Upper lobe of right lung (tissue), 1 donor: ENCODE measurements at places on chromosomes 12 and 14.

DNA sequence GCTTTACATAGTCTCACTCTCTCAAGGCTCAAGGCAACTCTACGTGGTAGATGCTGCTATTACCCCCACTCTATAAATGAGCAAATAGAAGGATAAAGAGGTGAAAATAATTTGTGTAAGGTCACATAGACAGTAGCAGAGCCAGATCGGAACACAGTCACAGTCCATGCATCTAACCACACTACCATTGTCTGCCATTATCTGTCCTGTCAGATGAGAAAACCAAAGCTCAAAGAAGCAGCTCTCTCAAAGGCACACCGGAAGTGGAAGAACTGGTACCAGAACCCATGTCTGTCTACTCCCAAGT, 134.4 kb upstream of the NUDT4 start:
- DNase-seq: no peak

DNA sequence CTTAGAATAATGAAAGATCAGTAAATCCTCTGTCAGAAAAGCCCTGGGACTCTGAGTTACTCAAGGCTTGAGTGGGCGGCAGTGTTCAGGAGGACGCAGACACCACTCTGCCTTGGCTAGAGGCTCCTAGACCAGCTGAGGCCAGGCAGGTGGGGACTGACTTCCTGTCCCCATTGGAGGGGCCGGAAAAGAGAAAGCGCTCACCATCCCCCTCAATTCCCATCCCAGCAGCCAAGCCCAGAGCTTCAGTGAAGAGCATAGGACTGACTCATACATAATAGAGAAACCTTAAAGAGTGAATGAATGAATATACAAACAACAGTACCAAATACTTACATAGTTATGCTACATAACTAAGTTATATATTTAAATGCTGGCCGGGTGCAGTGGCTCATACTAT, 62.0 kb downstream of the PLEKHG7 start:
- DNase-seq: no peak

GRCh38 chr14:104536942-104537612, 42.5 kb upstream of the C14orf180 start:
- no peak for DNase-seq

GRCh38 chr14:68896132-68896531, 83.0 kb downstream of the ACTN1 start:
- DNase-seq: no peak

GRCh38 chr12:132724506-132725241, 14.0 kb downstream of the PGAM5 start:
- no peak for DNase-seq

DNA sequence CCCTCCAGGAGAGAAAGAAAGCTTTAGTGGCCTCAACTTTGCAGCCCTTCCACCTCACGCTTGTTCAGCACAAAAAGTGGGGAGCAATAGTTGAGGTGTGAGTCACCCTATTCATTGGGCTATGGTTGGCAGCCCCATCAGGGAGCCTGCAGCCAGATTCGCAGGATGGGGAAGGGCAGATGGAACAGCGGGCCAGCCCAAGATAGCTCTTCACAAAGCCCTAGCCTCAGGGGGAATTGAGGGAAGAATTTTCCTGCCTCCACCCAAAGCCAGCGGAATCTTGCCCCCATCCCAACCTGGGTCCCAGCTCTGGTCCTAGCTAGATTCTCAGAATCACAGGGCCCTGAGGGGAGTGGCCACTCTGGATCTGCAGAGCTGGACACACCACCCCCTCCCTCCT, 3.6 kb upstream of the KRT5 start:
- no peak for DNase-seq

- DNase-seq: no peak
These were observed 344.5 kb downstream of the TMTC2 start for GRCh38 chr12:83031196-83031595.

DNA sequence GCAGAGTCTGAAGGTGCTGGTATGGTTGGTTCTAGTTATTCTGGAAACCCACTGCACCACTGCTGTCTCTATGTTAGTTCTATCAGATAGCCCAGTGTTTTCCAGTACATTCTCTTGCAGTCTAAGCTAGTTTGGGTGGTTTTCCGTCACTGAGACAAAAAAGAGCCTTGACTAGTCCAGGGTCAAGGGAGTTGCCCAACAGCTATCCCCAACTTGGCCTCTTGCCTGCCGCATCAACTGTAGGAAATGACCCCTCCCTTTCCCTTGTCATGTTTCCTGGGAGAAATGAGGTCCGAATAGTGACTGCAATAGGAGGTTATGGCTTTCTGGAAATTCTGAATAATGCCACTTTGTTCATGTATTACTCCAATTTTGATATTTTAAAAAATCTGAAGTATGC, 160.4 kb downstream of the EFCAB11 start:
- DNase-seq: no peak

GRCh38 chr12:107105410-107105703, 12.0 kb upstream of the CRY1 start:
- DNase-seq: no peak

GRCh38 chr14:105448706-105449111, 25.9 kb upstream of the CRIP2 start:
- DNase-seq: peak; percentile 84

- DNase-seq: no peak
These were observed 82.1 kb upstream of the BDKRB2 start for GRCh38 chr14:96122496-96122895.

GRCh38 chr12:132617822-132618682, 524 bp upstream of the P2RX2 start:
- no peak for DNase-seq

GRCh38 chr14:29649170-29649569, 278.5 kb downstream of the PRKD1 start:
- no peak for DNase-seq

DNA sequence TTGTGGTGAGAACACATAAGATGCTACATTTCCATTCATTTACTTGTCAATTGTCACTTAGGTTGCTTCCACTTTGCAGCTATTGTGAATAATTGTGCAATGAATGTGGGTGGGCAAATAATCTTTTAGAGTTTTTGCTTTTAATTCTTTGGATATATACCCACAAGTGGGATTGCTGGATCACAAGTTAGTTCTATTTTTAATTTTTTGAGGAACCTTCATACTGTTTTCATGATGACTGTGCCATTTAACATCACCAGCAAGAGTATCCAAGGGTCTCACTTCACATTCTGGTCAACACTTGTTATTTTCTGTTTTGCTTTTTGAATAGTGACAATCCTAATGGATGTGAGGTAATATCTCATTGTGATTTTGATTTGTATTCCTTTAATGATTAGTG, 10.5 kb downstream of the CLEC6A start:
- DNase-seq: no peak

DNA sequence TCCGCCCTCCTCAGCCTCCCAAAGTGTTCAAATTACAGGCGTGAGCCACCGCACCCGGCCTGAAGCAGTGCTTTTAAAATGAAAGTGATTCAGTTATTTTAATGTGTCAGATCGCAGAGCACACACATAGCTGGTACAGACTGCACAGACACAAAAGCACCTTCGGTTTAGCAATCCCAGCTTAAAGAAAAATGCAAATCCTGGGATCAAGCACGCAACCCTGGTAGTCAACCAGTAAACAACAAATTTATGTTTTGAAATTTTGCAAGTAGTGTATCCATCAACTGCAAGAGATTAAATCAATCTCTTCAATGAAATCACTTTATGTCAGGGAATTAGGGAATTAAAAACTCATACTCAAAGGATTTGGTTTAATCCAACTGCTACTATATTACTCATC, 28.4 kb downstream of the SLC38A1 start:
- DNase-seq: no peak

- DNase-seq: peak; percentile 68
These were observed 457 bp downstream of the SOCS2 start for GRCh38 chr12:93572712-93573551.

- DNase-seq: peak; percentile 84
These were observed 11.8 kb downstream of the SLC6A12 start for GRCh38 chr12:202081-202731.

DNA sequence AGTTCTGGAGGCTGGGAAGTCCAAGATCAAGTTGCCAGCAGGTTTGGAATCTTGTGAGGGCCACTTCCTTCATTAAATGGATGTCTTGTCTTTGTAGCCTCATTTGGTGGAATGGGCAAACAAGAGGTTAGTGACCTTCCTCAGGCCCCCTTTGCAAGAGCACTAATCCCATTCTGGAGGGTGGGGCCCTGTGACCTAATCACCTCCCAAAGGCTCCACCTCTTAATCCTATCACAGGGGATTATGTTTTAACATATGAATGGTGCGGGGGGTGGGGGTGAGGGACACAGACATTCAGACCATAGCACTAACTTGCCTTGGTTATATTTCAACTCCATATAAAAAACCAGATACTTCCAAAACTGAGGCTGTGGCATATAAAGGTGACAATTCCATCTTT, 59.9 kb upstream of the PPP4R3A start:
- no peak for DNase-seq

DNA sequence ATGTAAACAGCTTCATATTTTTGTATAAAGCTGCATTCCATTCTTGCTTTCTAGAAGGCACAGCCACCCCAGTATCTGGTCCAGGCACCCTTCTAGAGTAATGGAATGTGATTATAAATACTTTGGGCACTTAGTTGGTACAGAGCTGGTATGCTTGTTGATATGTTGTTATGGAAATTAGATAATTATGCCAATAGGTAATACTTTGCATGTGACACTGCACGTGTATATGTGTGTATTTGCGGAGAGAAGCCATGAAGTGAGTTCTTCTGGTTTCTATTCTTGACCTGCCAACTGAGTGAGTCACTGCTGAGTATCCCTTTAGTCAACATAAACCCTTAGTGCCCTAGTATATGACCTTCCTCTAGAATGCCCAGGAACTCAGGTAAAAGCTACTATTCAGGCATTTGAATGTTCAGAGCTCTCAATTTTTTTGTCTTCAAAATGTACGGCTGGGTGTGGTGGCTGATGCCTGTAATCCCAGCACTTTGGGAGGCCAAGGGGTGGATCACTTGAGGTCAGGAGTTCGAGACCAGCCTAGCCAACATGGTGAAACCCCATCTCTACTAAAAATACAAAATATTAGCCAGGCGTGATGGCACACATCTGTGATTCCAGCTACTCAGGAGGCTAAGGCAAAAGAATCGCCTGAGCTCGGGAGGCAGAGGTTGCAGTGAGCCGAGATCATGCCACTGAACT, 6.2 kb upstream of the TCP11L2 start:
- DNase-seq: no peak

GRCh38 chr14:72808564-72808963, 85.3 kb downstream of the DPF3 start:
- no peak for DNase-seq

DNA sequence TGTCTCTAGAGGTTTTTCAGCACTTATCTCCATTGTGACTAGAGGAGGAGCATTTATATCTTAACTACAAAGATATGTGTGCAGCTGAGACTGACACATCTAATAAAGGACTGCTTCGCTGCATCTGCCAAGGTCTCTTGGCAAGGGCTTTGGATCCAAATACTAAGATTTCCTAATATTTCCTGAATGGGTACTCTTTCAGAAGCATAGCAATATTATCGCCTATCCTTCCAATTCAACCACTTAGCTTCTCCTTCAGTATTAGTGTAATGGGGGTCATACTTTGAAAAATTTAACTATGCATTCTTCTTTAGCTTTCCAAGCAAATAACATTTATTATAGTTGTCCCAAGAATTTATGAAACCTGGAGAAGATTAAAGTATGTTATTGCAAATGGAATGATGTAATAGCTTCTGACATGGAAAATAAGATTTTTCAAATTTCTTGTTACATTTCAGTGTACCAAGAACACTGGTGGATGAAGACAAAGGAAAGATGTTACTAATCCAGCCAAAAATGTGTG, 243.0 kb upstream of the PDE3A start:
- DNase-seq: no peak

DNA sequence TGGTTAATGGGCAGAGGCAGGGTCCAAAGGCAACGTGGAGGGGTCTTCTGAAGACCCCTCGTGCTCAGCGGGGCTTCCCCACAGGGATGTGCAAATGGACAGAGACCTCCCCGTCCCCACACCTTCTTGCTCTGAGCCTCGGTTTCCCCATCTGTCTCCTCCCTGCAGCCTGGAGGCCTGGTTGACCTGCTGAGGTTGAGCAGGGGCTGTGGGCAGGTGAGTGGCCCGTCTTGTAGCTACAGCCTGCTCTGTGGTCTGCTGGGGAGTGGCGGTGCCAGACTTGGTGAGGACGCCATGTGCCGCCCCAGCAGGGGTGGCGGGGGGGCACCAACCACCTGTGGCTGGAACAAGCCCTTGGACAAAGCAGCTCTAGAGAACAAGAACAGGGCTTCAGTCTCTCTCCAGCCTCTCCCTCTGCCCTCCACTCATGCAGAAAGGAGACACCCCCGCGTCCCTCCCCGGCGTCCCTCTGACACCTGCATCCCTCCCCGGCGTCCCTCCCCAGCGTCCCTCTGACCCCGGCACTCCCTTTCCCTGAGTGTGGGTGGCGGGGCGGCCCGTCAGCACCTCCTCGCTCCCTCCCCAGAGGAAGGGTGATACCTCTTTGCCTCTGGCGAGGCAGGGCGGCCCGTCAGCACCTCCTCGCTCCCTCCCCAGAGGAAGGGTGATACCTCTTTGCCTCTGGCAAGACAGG, 83.7 kb downstream of the NOC4L start:
- no peak for DNase-seq

DNA sequence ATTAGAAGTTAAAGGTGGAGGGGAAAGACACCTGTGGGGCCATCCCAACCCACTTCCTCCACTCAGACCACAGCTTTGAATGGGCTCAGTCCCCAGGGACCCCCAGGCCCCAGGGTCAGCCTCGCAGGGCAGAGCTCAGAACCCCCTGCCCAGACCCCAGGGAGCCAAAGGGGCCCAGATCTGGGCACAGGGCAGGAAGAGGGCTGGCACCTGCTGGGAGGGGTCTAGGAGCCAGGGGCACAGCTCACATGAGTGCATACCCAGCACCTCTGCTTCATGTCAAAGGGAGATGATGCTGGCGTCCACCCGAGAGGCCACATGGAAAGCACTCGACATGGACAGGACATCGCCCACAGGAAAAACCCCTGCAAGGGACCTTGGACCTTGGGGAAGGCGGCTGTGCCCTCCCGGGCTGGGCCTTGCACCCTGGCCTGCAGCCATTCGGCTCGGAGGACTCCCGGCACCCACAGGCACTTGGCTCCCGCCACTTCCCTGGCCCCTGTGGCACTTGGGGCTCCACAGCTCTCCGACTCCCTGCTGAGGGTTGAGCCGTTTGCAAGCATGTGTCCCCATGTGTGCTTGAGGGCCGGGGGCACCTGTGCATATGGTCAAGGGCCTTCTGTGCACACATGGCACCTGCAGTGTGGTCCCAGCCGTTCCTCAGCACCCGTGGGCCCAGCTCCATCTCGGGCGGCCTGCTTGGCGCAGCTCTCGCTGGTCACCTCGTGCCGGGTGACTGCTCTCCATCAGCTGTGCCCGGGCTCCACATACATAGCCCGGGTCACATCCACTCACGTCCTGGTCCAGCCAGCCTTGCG, 7.8 kb upstream of the AMN start:
- DNase-seq: peak; percentile 62

GRCh38 chr12:102652645-102653313, 172.4 kb upstream of the IGF1 start:
- DNase-seq: no peak

DNA sequence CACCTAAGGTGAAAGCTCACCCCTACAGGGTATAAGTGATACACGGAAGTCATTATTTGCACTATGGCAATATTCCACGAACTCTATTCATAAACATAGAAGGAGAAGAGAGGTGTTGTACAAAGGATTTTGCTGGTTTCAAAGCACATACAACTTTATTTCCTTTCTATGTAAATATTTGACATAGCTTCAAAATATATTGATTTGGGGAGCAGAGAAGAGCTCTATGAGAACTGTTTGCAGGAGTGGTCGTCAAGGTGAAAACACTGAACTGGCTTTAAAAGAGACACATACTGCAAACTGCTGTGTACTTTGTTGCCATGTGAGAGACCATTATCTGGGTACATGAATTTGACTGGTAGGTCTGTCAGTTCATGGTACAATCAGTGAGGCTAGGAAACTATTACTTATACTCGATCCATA, 16.7 kb downstream of the CNIH1 start:
- no peak for DNase-seq
